Renal cortex interstitium (tissue), 15 donors: ENCODE measurements at places on chromosomes 5 and 9. TPM values are rescaled to one million over a fixed set of nuclear protein-coding genes. Genes with fewer than 3 reads are reported as not detected.

The JAKMIP2 gene
- polyA plus RNA-seq = 5.8 TPM

The SPINK1 gene
- 29.2 TPM for polyA plus RNA-seq

DNA sequence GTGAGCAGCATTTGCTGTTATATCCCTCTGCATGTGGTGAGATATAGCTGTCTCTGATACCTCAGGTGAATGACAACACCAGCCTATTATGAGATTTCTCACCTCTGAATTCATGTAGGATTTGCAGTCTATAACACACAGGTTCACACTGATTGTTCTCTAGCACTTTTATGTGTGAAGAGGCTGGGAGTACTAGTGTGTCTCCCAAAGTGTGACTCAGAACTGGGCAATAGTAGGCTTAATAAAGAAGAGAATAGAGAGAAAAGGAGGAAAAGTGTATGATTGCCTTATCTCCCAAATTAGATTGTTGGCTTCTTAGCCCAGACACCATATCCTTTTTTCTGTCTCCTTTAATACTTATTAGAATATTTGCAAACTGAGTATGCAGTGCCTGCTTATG, 232.0 kb downstream of the PJA2 start:
- no peak for DNase-seq

GRCh38 chr5:54329731-54330709, 19.6 kb upstream of the ARL15 start:
- no peak for DNase-seq

DNA sequence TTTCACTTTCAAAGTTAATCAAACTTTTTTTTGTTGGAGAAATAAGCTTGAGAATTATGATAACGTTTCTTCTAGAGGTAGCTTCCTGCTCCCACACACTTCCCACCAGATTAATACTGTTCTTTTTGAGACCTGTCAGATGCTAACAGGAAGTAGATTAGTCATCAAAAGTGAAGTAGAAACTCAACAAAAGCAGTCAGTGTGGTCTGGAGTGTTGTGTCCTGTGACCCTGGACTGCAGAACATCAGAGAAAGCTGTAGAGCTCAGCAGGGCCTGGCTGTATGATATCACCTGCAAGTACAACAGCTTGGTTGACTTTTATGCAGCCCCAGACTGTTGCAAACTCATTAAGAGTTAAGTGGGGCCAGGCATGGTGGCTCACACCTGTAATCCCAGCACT, 495.7 kb upstream of the CYLC2 start:
- no peak for DNase-seq

- no peak for DNase-seq
Observed at GRCh38 chr5:139523635-139524445, 37.3 kb upstream of the UBE2D2 start.

DNA sequence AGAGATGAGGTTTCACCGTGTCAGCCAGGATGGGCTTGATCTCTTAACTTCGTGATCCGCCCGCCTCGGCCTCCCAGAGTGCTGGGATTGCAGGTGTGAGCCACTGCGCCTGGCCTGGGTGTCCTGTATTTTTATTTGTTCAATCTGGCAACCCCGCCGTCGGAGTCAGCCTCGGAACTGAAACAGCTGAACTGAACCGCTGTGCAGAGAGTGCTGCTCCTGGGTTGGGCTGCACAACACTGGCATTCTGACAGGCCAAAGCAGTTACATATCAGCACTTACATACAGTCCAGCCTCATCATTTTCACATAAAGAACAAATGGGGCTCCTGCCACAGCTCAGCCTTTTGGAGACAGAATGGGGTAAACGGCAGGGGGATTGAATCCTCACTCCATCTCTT, 185.6 kb downstream of the C9orf50 start:
- no peak for DNase-seq

GRCh38 chr5:4518903-4519672, 621.0 kb upstream of the ADAMTS16 start:
- DNase-seq = no peak
